Activated T-helper 1 cell treated with Interleukin-2 at 50 U/mL for 16 hours (primary cell): ENCODE measurements at places on chromosomes 11 and 22.

- no peak for DNase-seq
Measured at GRCh38 chr11:84034484-84034883, 748.3 kb upstream of the CCDC90B start.

DNA sequence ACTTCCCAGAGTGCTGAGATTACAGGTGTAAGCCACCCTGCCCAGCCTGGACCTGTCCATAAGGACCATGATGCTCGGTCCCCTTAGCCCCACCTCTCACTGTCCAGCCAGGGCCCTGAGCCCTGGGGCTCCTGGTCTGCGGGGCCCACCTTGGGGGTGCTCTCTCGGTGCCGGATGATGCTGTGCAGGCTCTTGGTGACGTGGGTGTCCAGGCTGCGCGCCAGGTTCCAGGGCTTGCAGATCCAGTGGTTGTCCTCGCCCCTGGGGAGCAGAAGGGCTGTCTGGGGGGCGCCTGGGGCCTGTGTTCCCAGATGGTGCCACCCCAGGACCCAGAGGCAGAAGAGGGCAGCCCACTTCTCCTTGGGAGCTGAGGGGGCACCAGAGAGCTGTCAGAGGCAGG, 13.4 kb downstream of the TTLL12 start:
- no peak for DNase-seq

GRCh38 chr11:35348898-35349687, 70.3 kb downstream of the SLC1A2 start:
- DNase-seq = no peak

DNA sequence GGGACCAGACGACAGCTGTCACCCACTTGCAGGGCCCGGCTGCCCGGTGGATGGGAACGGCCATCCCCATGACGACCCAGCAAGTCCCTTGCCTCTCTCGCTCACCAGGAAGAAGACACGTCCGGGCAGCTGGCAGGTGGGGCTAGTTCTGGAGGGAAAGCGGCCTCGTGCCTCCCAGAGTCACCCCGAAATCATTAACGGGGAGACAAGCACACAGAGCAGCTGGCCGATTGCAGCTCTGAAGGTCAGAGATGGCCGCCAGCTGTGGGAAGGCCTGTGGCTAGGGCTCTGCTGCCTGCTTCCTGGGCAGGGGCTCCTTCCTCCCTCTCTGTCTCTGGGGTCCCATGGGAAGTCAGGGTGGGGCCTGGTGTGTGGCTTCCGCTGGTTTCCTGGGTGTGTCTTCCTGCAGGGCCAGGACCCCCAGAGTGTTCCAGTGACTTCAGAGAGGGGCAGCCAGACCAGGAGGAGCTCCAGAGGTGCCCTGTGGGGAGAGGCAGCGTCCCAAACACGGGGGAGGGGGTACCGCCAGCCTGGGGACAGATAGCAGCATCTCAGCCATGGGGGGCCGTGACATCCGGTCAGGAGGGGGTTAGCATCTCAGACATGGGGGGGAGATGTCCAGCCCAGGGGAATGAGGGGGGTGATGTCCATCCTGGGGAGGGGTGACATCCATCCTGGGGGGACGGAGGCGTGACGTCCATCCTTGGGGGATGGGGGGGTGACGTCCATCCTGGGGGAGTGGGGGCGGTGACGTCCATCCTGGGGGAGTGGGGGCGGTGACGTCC, 114.9 kb downstream of the KCNQ1 start:
- DNase-seq = no peak

DNA sequence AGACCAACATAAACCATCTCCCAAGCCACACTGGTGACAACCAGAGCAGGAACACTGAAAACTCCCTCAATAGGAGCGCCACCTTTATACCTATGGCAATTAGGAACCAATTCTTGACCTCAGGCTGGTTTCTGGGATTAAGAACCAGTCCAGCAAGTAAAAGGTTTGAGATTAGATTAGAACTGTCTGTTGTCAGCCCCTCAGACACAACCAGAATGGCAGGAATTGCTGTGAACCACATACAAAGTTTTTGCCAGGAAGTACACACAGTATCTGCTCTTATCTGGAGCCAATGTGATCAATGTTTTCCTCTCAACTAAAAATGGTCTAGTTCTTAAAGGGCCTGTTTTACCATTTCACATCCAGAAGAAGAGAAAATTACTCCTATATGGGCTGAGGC, 55.2 kb downstream of the RBFOX2 start:
- no peak for DNase-seq

DNA sequence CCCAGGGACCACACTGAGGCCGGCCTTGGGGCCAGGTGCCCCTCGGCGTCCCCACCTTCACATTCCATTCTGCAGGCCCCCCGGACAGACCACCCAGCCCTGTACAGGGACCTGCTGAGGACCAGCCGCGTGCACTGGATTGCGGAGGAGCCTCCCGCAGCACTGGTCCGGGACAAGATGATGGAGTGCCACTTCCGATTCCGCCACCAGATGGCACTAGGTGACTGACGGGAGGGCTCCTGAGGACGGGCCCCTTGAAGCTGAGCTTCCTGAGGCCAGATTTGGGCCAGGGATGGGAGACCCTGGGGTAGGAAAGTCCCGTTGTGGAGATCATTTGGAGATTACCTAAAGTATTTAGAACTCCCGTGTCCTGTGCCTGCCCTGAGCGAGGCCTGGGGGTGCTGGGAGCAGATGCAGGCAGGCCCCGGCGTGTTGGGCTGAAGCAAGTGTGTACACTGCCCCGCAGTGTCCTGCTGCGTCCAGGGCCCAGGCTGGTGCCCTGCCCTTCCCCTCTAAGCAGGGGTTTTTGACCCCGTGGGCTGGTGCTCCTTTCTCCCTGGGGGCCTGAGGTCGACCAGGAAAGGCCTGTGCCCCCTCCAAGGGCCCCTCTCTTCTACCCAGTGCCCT, 20.0 kb downstream of the TRMU start:
- no peak for DNase-seq

- DNase-seq = no peak
Measured at GRCh38 chr11:121394785-121395184, 57.3 kb upstream of the SORL1 start.

GRCh38 chr11:76564364-76564763, 106.2 kb downstream of the LRRC32 start:
- DNase-seq = no peak

DNA sequence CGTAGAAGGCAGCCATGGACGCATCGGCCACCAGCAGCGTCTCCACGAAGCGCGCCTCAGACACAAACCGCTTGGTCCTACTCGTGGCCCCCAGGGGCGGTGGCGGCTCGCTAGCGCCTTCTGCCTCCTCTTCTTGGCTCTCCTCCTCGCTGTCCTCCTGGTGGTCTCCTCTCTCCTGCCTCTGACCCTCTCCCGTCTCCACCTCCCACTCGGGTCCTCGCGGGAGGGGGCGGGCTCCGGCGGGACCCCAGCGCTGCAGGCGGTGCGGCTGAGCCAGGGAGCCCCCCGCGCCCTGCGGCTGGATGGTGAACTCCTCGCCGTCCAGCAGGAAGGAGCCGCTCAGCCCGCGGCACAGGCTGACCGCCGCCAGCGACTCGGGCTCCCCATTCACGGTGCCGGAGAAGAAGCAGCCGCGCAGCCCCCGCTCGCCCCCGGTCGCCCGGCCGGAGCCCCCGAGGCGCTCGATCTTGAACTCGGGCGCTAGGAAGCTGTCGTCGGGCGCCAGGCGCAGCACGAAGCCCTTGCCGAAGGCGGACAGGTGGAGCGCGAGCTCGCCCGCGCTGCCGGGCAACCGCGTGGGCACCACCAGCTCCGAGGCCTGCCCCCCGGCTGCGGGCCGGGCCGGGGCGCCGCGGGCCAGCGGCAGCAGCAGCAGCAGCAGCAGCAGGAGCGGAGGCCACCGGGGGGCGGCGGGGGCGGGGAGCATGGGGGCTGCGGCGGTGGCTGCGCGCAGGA, 661 bp downstream of the ADAMTS8 start:
- no peak for DNase-seq

GRCh38 chr22:45960477-45961386, 16.2 kb downstream of the WNT7B start:
- DNase-seq = no peak

GRCh38 chr22:49305214-49305965, 522.3 kb downstream of the BRD1 start:
- DNase-seq = peak; percentile 15

GRCh38 chr22:50603511-50604255, 3.1 kb downstream of the MAPK8IP2 start:
- DNase-seq = no peak

DNA sequence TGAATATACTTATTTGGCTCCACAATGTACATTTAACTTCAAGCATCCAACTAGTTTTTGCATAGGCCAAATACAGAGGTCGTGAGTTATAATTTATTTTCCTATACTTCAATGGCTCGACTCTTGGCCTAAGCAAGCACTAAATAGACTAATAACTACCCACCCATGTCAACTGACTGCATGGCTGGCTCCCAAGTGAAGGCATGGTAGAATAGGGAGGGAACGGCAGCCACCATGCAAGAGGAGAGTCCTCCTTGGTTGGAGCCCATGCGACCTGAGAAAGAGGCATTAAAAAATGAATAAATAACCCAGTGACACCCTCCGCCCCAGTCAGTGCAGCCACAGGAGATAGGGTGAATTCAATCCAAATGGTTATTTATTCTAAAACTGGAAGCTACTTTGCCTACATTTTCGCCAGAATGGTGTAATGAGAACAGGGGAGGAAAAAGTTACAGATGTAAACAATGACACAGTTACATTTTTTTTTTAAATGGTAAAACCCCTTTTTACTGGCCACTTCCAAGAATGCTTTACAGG, 4.9 kb downstream of the GNG3 start:
- no peak for DNase-seq

DNA sequence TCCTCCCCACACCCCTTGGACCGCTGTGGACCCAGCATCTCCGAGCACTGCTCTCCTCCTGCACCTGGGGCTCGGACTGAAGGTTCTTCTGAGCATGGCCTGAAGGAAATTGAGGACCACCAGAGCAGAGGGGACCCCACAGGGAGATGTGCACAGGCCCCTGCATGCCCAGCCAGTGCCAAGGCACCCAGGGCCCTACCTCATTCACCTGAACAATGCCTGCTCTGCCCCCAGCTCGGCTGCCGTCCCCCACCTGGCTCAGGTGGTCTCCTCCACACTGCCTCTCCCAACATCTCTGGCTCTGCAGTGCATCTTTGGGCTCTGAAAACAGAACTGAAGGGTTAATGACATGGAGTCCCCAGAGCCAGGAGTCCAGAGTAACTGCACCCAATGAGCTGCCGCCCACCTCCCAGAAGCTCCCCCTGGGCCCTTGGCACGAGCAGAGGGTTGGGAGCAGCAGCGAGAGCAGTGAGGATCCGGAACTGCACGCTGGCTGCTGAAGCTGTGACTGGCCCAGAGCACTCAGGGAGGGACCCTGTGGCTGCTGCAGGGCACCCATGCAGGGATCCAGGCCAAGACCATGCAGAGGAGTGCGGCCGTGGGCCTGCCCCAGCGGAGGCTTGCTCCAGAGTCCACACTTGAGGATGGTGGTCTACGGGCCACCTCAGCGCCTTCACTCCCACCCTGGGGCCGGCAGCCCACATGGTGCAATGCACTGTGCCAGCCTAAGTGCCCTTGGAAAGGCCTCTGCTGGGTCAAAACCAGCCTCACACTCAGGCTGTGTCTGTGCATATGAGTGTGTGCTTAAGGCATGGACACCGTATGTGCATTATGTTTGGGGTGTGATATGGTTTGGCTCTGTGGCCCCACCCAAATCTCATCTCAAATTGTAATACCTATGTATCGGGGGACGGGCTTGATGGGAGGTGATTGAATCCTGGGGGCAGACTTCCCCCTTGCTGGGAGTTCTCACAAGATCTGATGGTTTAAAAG, 686.1 kb downstream of the TBC1D22A start:
- no peak for DNase-seq

DNA sequence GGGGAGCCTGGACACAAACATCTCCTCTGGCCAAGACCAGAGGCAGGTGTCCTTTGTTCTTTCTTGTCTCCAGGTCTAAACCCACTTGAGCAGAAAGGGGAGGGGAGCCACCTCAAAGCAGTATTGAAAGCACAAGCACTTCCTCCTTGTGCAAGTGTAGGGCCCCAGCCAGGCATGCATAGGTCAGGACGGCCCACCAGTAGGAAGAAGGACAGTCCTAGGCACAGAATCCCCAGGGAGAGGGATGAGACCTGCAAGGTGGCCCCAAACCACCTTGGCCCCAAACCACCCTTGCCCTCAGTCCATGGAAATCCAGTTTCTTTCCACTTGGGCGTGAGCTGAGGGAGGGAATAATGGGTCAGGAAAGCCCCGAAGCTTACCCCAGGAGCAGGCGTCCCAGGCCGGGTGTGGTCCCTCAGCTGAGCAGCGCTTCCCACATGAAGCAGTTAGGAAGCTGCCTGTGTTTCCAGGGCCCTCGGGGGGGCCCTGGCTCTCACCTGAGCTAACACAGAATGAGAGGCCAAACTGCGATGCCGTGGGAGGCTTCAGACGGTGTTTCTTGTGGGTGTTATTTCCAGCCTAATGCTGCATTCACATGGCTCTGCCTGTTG, 20.4 kb upstream of the IGSF9B start:
- no peak for DNase-seq

- DNase-seq = no peak
Measured at GRCh38 chr22:36808721-36809344, 8.0 kb downstream of the PVALB start.

DNA sequence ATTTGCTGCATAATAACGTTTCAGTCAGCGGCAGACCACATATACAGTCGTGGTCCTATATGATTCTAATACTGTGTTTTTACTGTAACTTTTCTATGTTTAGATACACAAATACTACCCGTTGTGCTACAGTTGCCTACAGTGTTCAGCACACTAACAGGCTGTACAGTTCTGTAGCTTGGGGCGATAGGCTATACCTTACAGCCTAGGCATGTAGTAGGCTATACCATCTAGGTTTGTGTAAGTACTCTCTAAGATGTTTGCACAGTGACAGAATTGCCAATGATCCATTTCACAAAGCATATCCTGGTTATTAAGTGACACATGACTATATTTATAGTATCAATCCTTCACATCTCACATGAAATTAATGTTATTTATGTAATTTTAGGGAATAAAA, 78.2 kb downstream of the YAP1 start:
- no peak for DNase-seq

DNA sequence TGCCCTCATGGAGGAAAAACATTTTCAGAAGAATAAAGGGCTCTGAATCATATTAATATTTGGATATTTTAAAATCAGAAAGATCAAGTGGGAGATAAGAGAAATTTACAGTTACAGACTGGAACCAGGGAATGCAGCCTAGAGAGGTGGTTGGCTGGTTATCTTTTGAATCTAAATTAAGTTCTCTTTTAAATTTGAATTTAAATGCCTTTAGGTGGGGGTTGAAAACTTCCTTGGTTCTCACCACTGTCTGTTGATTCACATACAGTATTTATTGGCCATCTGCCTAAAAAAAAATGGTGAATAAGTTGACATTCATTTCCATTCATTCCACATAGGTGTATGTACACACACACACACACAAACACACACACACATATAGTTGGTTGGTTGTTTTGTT, 35.7 kb upstream of the PTPRJ start:
- no peak for DNase-seq

GRCh38 chr22:29342577-29343312, 27.2 kb upstream of the RASL10A start:
- DNase-seq = no peak

- DNase-seq = no peak
Measured at GRCh38 chr11:19283991-19284390, 43.2 kb upstream of the E2F8 start.

- DNase-seq = no peak
Measured at GRCh38 chr22:46352691-46353386, 17.3 kb downstream of the TRMU start.
